Activated naive CD4-positive, alpha-beta T cell treated with anti-CD3 and anti-CD28 coated beads for 36 hours (primary cell): ENCODE measurements at places on chromosomes 3 and 15.

DNA sequence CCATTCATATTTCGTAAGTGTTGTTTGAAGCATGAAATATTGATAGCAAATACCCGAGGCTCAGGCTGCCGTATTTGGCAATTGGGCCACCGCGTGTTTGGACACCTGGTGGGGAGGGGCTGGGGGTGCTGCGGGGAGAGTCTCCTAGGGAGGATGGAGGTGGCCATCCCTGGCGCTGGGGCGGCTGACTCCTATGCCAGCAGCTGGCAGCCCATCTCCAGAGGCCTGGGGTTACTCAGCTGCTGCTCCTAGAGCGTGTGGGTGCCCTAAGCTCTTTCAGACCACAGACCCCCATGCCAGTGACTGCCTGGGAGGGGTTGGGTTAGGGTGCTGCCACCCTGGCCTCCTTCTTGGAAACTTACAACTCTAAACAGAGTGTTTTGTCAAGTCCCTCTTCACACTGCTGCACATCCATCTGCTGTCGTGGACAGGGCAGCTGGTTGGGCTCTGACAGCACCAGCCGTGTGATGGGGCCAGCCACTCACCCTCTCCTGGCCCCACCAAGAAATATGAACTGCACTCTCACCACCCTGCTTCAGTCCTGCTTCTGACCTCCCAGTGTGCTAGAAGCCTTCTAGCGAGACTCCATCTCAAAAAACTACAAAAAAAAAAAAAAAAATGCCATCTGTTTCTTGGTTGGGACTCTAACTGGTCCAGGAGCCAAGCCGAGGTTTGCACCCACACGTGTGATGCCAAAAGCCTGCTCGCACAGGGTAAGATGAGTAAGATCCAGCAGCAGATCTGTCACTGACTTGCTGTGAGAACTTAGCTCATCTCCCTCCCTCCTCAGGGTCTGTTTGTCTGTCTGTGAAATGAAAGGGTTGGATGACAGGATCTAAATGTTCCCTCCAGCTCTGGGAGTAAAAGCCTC, 156.2 kb downstream of the MEGF11 start:
- DNase-seq, result no peak

DNA sequence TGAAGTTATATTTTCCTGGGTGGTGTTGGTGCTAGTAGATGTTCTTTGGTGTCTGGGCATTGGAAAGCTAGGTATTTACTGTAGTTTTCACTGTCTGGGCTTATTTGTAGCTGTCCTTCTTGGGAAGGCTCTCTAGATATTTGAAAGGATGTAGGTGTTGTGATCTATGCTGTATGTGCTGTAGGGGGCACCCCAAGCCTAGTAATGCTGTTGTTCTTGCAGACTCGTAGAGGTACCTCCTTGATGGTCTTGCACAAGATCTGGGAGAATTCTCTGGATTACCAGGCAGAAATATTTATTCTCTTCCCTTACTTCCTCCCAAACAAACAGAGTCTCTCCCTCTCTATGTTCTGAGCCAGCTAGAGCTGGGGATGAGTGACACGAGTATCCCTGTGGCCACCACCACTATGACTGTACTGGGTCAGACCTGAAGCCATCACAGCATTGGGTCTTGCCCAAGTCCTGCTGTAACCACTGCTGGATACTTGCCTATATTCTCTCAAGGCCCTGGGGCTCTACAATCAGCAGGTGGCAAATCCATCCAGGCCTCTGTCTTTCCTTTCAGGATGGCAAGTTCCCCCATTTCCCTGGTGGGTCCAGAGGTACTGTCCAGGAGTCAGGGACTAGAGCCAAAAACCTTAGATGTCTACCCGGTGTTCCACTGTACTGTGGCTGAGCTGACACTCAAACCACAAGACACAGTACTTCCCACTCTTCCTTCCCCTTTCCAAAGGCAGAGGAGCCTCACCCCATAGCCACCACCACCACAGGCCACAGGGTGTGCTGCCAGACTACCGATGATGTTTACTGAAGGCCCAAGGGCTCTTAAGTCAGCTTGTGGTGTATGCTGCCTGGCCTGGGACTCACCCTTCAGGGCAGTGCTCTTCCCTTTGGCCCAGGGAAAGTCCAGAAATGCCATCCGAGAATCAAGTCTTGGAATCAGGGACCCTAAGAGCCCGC, 195.2 kb upstream of the DPPA4 start:
- peak; percentile 67 for DNase-seq

DNA sequence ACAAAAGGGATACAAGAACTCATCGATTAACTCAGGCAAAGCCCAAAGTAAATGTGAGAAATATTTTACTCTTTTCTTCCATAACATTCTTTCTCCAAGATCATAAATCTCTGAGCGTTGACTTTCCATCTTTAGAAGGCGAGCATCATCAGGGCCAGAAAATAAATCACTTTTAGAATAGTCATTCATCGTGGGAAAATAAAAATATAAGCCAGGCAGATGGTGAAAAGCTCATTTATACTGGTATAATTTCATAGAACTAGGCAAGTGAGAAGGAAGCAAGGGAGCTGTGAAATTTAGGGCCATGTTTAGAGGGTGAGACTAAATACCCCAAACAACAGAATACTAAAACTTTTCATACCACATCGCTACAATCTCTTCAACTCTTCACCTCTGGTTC, 191.0 kb downstream of the STT3B start:
- no peak for DNase-seq

DNA sequence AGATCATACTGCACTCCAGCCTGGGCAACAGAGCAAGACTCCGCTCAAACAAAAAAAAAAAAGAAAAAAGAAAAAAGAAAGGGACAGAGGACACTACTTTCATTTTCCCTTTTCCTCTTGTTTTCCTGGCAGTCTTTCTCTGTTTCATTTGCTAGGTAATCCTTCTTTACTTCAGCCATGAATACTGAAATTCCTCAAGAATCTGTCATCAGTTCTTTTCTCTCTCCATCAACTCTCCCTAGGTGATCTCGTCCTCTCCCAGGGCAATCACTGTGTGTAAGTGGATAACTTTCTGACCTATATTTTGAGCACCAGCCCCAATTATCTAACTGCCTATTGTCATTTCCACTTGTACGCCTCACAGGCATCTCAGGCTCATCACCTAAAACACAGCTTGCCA, 51.5 kb downstream of the TTC23 start:
- no peak for DNase-seq

GRCh38 chr3:4571690-4572334, 78.7 kb downstream of the ITPR1 start:
- DNase-seq, result no peak

DNA sequence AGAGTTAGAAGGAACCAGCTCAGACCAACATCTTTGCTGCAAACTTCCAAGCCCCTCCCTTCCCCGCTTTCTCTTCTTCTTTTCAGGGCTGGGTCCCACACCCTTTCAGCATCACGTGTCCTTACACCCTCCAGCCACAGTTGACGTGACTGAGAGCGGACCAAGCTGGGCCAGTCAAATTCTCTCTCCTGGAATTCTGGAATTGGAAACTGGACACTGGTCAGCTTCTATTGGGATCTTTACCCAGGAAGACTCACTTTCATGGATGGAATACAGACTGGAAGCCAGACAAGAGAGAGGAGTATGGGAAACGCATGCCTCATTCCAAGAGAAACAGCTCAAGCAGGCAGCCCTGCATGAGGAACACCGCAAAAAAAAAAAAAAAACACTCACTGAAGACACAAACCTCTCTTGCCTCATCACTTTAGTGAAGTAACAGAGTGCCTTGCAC, 12.4 kb upstream of the TPM1 start:
- DNase-seq, result no peak

DNA sequence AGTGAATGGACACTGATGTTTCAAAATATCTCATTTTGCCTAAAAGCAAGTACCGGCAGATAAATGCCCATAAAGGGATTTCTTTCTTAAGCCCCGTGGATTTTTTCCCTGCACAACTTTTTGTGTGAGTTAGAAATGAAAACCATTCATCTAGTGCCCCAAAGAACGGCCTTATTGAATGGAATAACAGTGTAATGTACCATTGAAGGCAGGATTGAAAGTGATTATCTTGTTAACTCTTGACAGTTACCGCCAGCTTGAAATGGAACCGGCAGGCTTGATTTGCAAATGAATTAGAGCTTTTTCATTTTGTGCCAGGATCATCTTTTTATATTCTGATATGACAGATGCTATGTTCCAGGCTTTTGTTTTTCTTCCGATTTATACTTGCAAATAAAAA, 162.2 kb downstream of the RSRC1 start:
- DNase-seq, result no peak

DNA sequence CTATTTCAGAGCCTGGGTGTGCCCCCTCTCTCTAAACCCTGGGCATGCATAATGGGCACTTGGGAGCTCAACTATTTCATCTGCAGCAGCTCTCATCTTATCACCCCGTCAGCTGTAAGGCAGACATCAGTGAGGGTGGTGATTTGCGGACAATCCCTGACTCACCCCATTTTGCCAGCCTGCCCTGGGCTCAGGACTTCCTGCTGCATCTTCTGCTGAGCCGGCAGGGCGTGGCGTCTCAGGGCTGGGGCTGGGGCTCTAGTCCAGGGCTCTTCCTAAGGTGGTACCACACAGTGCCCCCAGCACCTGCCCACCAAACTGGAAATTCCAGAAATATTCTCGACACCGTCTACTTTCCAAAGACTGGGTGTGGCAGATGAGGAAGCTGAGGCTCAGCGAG, 925 bp upstream of the PSTPIP1 start:
- DNase-seq, result peak; percentile 84

DNA sequence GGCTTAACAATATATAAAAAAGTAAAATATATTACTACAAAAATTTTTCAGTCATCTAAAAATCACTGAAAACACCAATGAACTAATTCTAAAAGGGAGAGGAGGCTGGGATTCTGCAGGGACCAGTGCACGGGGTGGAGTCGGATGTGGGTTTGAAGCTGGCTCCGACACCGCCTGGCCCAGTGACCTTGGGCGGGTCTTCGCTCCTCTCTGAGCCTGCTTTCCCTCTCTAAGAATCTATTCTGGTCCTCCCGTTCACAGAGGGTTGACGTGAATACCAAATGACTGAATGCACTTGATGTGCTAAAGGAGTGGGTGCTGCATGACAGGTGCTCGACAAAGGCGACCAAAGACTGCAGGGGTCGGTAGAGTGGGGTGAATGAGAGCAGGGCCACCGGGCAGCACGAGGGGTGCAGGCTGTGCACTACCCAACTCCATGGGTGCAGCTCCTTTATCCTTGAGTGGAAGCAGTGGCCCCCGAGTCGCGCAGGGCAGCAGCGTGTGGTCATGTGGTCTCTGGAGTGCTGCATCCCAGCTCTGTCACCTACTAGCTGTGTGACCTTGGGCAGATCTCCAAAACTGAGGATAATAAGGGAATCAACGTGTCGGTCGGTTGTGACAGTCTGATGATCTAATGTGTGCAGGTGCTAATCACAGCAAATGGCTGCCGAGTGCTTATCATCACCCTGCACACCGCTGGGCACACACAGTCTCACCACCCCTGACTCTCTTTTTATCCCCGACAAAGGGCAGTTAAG, 8.6 kb upstream of the IQSEC1 start:
- no peak for DNase-seq

DNA sequence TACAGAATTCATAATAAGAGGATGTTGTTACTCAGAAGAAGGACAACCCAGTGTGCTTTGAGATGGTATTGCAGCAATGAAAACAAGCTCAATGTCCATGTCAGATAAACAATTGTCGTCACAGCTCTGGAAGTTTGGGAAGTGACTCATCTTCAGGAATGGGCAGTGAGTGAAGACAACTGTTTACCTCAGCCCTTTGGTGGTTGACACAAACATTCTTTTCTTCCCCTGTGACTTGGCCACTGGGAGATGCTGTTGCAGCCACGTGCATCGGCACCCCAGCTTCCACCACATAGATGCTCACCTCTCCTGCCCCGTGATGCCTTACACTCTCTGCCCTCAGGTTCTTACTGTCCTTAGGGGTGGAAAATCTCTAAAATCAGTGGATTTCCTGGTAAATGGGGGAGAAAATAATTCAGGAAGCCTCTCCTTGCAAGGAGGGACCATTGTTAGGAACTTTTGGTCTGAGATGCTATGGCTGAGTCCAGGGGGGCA, 114.1 kb upstream of the GALNT15 start:
- DNase-seq, result no peak

GRCh38 chr3:123611082-123611481, 26.2 kb upstream of the HACD2 start:
- no peak for DNase-seq

GRCh38 chr15:58715266-58715917, 34.1 kb downstream of the ADAM10 start:
- no peak for DNase-seq

DNA sequence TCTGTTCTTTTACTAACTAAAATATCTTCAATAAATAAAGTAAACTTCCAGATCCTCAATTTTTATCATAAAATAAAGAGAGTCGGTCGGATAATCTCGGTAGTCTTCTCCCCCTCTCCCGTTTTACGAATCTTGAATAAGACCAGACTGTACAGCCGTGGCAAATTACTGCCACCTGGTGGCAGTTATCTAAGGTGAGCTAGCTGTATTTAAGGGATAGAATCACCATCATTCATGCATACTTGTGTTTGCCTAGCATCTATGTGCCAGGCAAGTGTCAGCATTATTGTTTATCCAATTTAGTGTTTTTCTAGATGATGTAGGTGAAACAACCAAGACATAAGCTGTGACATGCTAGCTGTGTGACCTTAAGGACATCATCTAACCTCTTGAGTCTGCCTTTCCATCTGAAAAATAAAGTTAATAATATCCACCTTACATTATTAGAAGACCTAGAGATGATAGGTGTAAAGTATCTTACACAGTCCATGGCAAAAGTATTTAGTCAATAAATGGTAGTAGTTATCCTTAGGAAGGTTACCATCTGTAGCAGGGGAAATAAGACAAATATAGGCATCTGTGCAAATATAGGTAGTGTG, 21.3 kb downstream of the DUT start:
- peak; percentile 68 for DNase-seq

- DNase-seq, result no peak
Observed at GRCh38 chr3:108171106-108171505, 51.1 kb downstream of the IFT57 start.

- DNase-seq, result no peak
Observed at GRCh38 chr3:113295463-113295862, 84.1 kb downstream of the BOC start.

- no peak for DNase-seq
Observed at GRCh38 chr3:39181408-39182335, 10.7 kb downstream of the XIRP1 start.

- no peak for DNase-seq
Observed at GRCh38 chr3:138578141-138578540, 15.9 kb downstream of the CEP70 start.

- DNase-seq, result no peak
Observed at GRCh38 chr15:33309602-33310276, 1.0 kb upstream of the RYR3 start.

DNA sequence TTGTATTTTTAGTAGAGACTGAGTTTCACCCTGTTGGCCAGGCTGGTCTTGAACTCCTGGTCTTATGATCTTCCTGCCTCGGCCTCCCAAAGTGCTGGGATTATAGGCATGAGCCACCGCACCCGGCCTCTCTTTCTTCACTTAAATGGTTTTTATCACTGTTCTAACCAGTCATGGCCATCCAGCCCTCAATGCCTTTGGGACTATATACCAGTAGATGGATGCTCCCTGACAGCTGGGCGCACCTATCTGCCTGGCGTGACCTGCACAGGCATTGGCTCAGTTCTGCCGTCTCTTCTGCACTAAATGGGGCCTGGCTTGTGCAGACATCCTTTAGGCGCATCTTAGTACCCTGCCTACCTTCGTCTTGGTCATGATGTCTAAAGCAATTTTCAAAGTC, 233.4 kb downstream of the ADAMTS17 start:
- no peak for DNase-seq

GRCh38 chr15:99537344-99537743, 28.4 kb upstream of the MEF2A start:
- DNase-seq, result no peak
